Glomerular endothelial cell (primary cell): ENCODE measurements at places on chromosomes 11 and 22.

DNA sequence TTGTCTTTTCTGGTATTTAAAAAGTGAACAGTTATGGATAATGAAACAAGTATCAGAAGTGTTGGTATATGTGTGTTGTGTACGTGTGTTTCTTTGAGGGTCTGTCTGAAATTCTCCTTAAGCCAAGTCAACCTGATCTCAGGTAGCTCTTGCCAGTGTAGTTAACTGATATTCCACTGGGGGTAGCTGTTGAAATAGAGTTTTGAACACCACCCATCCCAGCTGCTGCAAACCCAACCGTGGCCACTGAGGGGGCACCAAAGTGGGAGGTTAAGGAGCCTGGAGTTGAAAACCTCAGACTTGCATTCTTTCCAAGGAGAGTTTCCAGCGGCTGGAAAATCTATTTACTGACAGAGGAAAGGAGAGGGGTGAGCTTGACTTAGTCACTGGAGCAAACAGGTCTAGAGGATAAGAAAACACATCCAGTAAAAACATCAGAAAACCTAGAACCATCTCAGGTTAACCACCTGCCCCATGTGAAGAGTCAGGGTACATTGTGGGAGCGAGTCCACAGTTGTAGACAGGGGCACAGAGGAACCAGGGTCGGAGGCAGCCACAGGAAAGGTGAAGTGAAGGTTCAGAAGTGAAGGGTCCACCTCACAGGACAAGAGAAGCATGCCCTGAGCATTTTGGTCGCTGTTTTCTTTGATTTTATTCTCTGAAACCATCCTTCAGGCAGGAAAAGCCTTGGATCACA lies 8.8 kb upstream of the CUL5 start:
- DNase-seq = peak; percentile 10

DNA sequence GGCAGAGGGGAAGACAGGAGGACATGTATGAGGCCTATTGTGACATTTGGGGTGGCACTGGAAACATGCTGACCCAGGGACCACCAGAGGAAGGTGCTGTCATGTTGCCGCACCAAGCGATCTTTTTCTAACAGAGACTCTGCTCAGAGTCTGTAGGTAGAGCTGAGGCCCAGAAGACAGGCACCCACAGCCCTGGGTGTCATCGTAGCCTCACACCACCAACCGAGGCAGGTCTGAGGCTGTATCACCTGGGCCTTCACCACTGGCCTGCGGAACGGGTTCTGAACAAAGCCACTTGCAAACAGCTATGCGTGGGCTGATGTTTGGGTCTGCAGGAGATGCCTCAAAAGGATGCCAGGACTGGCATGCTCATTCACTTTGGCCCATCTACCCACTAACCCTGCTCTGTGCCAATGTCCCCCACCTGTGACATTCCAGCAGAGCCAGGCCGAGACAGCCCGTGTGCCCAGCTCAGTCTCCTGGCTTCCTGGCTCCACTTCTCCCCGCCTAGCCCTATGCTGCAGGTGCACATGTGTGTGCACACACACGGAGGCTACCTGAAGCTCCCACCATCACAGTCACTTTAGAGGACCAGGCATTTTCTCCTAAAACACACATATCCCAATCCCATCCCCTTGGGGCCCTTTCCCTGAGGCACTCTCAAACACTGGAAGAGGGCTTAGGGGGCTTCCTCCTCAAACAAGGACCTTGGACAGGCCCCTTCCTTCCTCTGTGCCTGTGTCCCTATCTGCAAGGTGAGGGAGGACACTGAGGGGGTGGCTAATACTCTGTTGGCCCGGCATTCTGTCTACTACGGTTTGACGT lies 3.6 kb downstream of the TRIM29 start:
- no peak for DNase-seq

DNA sequence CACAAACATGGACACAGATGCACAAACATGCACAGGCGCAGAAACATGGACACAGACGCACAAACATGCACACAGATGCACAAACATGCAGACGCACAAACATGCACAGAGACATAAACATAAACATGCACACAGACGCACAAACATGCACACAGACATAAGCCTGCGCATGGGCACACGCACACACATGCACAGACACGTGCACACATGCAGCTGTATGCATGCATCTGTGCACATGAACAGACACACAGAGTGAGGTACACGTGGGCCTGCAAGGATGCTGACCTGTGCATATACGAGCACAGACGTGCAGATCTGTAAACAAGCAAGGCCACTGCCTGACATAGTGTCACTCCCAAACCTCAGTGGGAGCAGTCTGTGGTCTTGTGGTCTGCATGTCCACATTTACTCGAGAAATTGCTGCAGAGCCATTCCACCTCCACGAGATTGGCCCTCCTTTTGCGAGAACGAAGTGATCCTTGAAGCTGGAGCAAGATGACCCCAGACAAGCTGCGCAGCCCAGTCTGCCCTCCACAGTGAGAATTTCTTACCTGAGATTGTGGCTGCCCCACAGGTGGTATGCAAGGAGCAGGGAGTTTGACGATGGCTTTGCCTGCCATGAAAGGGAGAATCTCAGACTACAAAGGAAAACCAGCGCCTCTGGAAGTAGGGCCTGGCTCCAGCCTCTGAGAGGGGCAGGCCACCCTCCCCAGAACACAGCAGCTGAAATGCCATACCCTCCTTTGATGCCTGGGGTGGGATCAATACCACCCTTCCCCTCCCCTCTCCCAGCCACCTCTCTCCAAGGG lies 299.9 kb downstream of the BRD1 start:
- no peak for DNase-seq

DNA sequence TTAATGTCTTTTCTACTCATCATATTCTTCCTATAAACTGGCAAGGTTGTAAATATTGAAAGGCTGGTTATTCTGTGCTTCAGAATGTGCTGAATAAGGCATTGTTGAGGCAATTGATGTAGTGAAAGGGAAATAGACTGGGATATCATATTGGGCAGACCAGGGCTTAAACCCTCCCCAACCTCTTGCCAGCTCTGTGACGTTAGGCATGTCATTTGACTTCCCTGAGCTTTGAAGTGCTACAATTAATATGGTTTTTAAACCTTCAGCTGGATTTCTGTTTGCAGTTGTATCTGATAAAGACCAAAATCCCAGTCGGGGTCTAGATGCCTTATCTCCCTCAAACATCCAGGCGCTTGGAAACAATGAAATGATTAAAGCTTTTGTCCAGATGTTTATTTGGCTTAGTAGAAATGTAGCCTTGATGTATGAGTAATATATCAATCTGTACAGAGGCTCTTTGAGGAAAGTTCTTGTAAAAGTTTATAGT lies 208.1 kb downstream of the DBX1 start:
- peak; percentile 68 for DNase-seq

GRCh38 chr22:45164270-45165088 lies 754 bp downstream of the NUP50 start:
- no peak for DNase-seq

DNA sequence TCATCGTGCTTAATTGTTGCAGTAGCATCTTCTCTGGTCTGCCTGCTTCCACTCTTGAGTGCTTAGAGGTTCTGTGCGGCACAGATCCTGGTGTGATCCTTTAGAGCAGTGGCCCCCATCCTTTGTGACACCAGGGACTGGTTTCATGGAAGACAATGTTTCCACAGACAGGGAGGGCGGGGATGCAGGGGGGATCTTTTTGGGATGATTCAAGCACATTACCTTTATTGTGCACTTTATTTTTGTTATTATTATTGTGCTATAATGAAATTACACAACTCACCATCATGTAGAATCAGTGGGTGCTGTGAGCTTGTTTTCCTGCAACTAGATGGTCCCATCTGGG lies 76.8 kb upstream of the SHANK2 start:
- no peak for DNase-seq

GRCh38 chr11:19670030-19670791 lies 42.4 kb upstream of the NAV2 start:
- DNase-seq = no peak
